ENCODE measurements at places on chromosomes 6 and 20.

- DNase-seq, result no peak
Observed at GRCh38 chr6:150004101-150004782, 21.1 kb downstream of the RAET1L start.

- no peak for DNase-seq
Observed at GRCh38 chr6:123658848-123659247, 22.1 kb upstream of the TRDN start.

DNA sequence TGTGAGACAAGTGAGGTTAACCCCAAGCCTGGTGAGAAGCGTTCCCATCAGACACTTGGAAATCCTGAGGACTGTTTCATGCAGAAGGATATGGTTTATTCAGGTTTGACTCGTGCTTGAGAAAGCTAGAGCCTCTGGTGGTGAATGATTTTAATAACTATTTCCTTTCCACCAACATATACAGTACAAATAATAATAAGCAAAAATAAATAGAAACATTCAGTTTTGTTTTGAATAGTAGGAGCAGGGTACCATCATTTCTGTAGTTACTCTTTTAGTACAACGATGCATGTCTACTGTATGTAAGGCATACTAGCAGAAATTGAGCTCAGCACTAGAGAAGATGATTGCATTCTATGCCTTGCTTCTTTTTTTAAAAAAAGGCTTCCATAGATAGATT, 33.5 kb downstream of the PLG start:
- DNase-seq, result no peak

- no peak for DNase-seq
Observed at GRCh38 chr6:92121228-92121627, 1298.1 kb downstream of the EPHA7 start.

DNA sequence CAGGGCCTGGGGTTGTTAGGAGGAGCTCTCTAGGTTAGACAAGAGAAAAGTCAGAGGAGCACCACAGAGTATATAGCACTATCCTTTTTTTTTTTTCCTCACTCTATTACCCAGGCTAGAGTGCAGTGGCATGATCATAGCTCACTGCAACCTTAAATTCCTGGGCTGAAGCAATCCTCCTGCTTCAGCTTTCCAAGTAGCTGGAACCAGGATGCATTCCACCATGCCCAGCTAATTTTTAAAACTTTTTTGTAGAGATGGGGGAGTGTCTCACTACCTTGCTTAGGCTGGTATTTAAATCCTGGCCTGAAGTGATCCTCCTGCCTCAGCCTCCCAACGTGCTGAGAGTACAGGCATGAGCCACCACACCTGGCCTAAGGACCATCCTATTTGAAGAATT, 19.3 kb upstream of the AKIRIN2 start:
- no peak for DNase-seq

GRCh38 chr20:7980332-7981046, 39.1 kb downstream of the TMX4 start:
- DNase-seq, result no peak

DNA sequence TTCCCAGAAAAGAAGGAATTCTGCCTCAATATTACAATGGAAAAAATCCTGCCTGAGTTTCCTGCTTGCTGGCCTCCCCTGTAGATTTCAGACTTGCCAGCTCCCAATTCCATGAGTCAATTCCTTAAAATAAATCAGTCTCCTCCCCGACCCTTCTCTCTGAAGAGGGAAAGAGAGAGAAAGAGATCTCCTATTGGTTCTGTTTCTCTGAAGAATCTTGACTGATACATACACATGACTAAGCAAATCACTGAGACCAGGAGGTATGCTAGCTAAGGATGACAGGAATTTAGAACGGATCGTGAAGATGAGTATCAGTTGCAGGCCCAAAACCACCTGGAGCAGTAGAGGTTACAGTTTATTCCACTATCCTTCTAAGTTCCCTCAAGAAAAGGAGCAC, 11.3 kb upstream of the RBM24 start:
- no peak for DNase-seq

DNA sequence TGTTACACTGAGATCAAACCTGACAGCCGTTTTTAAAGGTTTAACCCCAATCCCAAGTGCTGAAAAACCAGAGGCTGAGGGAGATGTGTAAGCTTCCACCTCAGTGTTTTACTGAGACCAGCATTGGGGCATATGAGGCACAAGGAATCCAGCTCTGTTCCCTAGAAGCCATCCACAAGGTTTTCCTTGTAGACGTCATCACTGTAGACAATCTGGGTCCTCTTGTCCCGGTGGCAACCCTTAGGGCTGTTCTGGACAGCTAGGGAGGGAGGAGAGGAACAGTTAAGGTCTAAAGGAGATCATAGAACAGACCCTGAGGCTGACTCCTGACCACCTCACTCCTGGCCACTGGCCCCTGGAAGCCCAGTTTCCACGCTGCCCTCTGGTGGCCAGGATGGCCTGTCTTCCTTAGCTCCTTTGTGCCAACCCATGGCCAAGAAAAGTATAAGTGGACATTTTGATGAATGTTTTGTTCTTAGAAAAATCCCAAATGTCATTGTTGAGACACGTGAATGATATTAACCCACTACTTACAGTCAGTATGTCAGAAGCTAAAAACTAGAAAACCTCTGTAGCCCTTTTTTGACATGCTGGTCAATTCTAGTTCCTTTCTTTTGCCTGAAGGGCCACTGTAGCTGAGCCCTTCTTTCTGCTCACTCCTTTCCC, 6.4 kb downstream of the CFB start:
- no peak for DNase-seq

GRCh38 chr6:42819803-42820511, 38.1 kb downstream of the BICRAL start:
- DNase-seq, result no peak
